ENCODE measurements at places on chromosomes 4 and X.

- no peak for DNase-seq
Measured at GRCh38 chr4:144591401-144591800, 54.6 kb upstream of the HHIP start.

- no peak for DNase-seq
Measured at GRCh38 chr4:41281038-41281634, 24.4 kb downstream of the UCHL1 start.

DNA sequence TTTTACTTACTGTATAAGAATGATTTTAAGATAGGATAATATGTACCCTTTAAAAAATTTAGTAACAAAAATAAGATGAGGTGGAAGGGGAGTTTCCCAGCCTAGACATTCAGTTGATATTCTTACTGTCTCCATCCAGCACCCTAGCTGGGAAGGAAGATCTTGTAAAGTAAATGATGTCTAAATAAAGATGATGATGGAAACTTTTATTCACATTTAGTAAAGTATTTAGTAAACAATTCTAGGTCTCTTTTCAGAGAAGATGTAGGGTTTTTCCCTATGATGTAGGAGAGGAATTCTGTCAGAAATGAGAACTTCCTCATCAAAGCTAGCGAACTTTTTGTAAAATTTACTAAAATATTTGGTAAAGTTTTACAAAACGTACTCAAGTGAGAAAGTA lies 136.8 kb downstream of the RAPGEF2 start:
- no peak for DNase-seq

GRCh38 chr4:79996851-79997250 lies 76.2 kb downstream of the ANTXR2 start:
- no peak for DNase-seq

GRCh38 chr4:184762100-184762499 lies 28.2 kb upstream of the CENPU start:
- DNase-seq = peak; percentile 6

DNA sequence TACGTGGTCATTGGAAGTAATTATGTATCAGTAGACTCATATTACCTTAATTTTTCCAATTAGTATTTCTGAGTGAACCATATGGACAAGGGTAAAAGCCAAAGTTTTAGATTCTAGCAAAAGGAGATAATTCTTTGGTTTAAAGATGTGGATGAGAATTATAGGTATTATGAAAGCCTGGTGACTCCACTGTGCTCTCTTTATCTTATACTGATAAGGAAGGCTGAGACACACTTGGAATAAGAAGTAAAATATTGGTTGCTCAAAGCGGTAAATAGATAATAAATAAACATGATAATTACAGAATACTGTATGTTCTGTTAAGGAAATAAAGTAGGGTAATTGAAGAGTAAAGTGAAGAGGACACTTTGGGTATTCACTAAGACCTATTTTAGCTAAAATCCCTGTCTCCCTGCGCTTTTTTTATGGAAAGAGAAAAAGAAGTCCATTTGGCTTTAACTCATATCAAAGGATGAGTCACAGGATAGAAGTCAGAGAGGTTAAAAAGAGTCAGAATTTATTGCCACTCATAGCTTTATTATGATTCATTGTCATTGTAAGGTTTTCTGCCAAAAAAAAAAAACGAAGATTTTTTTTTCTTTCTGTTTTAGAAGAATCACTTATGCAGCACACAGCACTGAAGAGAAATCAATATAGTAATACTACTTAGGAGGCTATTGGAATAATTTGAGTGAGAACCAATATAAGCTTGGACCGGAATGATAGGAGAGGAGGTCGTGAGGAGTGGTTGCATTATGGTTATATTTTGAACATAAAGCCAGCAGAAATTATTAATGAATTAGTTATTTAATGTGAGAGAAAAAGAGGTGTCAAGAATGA lies 2463.1 kb downstream of the ARAP2 start:
- DNase-seq = no peak

- no peak for DNase-seq
Measured at GRCh38 chr4:36758312-36759178, 477.1 kb downstream of the DTHD1 start.

DNA sequence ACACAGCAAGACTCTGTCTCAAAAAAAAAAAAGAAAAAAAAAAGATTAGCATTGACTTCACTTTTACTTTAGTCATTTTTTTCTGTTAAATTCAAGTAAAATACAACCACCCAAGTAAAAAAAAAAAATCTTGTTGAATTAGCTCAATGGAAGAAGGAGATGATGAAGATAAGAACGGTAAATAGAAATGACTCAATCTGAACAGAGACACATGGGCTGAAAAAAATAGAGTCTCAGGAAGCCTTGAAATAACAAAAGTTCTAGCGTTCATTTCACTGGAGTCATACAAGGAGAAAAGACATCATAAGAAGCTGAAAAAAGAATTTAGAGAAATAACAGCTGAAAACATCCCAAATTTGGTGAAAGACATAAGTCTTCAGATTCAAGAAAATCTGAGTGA lies 75.5 kb downstream of the CASP3 start:
- DNase-seq = no peak

GRCh38 chrX:41822892-41823291 lies 98.9 kb downstream of the GPR82 start:
- no peak for DNase-seq

GRCh38 chr4:107719207-107719921 lies 670 bp downstream of the PAPSS1 start:
- DNase-seq = no peak

GRCh38 chr4:119099227-119099810 lies 36.3 kb upstream of the MYOZ2 start:
- DNase-seq = no peak

GRCh38 chr4:88993246-88993645 lies 63.7 kb downstream of the FAM13A start:
- no peak for DNase-seq

DNA sequence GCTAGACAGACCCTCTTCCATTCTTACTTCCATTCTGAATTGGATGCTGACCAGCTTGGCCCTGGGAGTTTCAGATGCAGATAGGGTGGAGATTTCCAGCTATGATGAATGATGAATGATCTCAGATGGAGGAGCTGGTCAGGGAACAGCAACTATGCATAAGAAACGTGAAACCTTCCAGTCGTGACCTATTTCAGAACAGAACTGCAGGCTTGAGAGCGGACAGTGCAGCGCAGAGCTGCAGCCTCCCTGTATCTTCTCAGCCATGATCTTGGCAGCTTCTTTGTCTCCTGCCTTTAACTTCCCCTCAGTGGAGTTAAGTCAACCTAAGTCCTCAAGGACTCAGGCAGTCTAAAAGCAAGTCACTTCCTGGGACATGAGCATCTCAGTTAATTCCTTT lies 43.3 kb upstream of the HAND2 start:
- DNase-seq = no peak

DNA sequence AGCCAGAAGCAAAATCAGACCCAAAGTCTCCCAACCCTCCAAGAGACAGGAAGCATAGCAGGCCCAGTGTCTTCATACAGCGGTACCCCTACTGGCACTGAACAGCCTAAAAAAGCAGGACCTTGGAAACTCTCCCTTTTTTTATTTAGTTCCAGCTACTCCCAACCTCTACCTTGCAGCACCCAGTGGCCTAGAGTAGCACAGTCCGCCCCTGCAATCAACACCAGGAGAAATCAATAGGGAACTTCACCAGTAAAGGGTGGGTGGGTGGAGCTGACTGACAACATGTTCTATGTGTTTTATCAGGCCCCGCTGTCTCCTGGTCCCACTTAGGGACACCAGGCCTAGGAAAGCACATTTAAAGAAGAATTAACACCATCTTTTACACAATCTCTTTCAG lies 378.5 kb upstream of the CT83 start:
- no peak for DNase-seq

- no peak for DNase-seq
Measured at GRCh38 chr4:26529479-26529878, 39.2 kb upstream of the CCKAR start.
